ENCODE measurements at places on chromosomes 1 and 21.

DNA sequence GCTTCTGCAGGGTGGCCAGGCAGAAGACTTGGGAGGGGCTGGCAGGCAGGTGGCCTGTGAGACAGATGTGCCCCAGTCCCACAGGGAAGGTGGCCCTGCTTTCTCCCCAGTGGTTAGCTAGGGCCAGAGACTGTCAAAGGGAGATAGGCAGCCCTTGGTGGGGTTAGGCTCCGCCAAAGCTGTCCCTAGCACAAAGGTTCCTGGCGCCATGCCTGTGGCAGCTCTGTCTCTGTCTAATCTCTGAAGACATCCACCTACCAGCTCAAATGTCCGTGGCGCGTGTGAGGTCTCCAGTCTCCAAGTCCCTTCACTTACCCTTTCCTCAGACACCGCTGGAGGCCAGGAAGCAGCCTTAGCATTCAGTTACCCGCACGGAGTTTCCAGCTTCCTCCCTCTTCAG is 17.7 kb downstream of the TCP10L start:
- no peak for DNase-seq

GRCh38 chr1:6984536-6984935 is 199.3 kb downstream of the CAMTA1 start:
- DNase-seq = no peak

DNA sequence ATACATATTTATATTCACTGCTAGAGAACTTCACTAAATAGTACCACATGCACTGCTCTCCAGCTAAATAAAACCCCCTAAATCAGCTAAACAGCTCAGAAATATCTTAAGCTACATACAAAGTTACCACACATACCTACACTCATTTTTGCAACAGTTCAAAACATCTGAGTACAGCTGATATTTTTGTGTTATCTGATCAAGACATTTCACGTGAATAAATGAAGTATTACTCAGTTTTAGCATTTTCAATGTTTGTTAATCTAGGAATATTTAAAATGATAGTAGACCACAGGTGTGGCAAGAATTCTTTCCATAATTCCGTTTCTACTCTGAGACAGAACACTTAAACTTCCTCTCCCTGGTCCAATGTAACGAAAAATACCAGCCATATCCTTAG is 20.8 kb downstream of the EVI5 start:
- no peak for DNase-seq

DNA sequence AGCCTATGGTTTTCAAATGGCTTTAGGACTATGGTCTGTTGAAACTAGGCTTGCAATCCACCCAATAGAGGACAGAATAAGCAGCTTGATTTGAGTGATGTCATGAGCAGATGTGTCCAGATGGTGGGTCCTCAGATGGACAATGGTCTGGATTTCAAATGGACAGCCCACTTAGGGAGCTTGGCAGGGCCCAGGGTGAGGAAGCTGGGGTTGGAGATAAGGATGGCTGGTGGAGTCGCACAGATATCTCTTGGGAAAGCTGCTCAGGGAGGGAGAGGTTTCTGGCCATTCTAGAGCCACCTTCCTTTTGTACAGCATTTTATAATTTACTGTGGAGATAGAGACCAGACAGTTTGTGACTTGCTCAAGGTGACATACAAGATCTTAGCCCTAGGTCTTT is 55.0 kb downstream of the NFASC start:
- DNase-seq = no peak

DNA sequence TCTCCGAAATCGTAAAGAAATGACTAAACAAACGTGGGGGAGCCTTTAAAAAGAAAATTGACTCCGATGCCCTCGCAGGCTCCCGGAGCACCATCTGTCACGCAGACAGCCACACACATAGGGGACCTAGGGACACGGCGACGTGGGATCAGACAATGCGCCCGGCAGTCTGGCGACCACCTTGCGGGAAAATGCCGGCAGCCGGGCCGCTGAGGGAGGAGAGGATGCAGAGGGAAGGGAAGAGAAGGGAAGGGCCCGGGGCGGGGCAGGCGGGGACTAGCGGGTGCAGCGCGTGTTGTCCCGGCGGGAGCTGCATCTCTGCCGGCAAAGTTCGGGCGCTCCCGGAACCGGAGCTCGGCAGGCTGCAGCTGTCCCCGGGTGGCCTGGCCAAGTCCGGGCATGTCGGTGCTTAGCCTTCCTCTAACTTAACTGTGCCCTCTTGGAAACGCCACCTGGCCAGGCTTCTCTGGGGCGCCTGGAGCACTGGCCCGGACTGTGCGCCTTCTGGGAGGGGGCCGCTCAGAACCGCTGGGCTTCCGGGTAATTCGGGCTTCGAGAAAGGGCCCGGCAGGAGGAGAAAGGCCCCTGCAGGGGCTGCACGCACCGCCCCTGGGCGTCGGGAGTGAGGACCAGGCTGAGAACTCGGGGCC is 1.8 kb downstream of the NHLH2 start:
- DNase-seq = no peak

DNA sequence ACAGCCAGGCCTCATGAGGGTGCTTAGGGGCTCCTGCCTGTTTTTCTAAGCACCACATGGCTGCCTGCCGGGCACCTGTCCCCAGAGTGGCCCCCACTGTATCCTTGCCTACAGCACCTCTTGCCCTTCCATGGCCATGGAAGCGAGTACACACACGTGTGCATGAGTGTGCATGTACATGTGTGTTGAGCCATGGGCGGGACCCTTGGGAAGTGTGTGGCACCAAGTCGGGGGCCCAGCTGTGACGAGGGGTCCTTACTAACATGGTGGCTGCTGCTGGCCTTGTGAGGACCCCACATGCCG is 25.8 kb downstream of the KRTAP10-1 start:
- no peak for DNase-seq

DNA sequence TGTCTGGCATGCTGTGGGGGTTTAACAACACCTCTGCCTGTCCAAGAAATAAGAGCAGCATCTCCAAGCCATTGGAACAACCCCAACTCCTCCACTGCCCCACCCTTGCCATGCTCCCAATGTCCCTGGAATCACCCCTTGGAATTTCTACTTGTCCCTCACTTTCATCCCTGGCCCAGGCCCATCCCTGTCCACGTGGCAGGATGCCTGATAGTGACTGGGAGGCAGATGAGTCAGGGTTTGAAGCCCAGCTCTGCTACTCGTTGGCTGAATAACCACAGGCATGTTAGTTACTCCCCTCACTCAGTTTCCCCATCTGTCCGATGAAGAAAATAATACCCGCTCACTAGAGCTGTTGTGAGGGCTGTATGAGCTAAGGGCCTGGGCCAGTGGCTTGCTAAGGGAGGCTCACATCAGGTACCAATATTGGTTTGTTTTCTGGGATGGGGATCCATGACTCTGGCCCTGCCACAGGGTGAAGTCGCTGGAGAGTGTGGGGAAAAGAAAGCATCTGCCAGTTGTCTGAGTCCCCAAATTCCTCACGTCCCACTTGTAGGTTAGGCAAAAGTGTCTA is 99.4 kb upstream of the TLR5 start:
- no peak for DNase-seq

DNA sequence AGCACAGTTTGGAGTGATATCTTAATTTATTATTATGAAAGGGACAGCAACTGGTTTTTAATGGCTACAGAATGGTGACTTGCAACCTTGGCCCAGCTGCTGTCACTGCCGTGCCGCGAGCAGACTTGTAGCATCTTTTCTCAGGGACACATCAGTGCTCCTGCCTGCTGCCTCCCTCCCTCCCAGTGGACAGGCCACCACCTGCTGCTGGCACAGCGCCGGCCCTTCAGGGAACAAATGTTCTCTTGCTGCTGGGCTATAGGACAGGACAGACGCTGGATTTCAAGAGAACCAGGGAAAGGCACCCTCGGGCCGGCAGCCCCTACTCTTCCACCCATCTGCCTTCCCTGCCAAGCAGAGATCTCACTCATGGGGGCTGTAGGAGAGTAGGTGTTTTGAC is 413.8 kb upstream of the NFIA start:
- DNase-seq = no peak

GRCh38 chr1:72643142-72643541 is 360.8 kb upstream of the NEGR1 start:
- no peak for DNase-seq

DNA sequence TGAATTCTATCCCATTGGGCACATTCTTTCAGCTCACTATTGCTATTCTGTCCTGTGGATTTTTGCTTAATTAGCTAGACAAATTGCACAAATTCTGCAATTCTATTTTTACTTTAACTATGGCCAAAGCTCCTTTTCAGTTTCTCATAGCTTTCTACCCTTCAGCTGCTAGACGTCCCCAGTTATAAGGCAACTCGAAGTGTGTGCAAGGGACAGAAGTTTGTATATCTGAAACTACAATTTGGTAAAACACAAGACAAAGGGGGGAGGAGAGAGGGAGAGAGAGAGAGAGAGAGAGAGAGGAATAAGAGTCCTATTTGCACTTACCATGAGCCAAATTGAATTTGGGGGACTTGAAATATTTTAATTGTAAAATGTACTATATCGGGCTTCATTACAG is 91.8 kb downstream of the SETD4 start:
- DNase-seq = no peak

GRCh38 chr1:17494114-17494729 is 45.3 kb upstream of the ARHGEF10L start:
- peak; percentile 43 for DNase-seq

- DNase-seq = no peak
Observed at GRCh38 chr21:36892201-36892600, 74.3 kb downstream of the HLCS start.

GRCh38 chr1:181406989-181407388 is 76.3 kb upstream of the CACNA1E start:
- DNase-seq = no peak

DNA sequence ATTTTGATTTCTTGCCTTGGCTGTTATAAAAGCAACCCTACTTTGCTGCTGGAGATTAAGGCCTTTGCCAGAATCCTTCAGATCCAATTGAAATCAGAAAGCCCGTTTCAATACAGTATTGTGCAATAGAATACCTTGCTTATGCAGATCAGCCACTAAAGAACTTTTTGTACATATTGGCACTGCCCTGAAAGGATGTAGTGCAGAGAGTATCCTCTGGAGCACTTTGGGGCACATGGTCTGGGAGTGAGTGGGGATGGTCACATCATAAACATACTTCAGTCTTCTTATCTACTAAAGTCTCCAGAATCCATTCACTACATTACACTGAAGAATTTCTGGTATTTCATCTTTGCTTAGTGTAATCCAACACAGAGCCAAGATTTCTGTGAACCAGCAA is 189.0 kb downstream of the CENPF start:
- no peak for DNase-seq

DNA sequence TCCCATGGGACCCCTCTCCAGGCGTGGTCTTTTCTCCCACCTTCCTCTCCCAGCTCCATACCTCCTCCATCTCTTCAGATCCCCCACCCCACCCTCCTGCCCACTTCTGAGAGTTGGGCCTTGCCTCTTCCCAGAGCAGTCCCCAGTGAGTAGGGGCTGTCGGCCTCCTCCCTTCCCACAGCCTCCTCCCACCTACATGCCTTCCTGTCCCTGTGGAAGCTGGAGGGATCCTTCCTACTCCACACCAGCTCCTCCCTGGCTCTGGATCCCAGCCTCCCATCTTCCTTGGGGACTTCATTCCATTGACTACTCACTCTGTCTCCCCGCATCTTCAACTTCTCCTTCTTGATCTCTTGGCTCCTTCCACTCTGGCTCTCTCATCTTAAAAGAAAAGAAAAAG is 24.9 kb downstream of the KCNQ4 start:
- DNase-seq = no peak

DNA sequence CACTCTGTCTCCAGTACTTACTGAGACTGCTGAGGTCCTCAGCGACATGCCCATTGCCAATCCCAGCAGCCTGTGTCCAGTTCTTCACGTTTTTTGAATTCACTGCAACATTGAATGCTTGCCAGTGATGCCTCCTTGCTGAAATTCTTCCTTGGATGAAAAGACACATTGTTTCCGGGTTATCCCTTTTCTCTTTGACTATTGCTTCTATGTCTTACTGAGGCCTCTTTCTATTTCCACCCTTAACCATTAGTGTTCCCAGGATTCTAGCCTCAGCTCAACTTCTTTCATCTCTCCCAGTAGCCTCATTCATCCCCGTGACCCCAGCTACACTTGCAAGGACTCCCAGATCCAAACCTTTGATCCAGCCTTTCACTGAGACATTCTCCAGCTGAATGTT is 46.5 kb upstream of the KIF26B start:
- no peak for DNase-seq

- DNase-seq = no peak
Observed at GRCh38 chr21:36756527-36756926, 57.6 kb downstream of the SIM2 start.

GRCh38 chr1:30447701-30448100 is 275.7 kb downstream of the MATN1 start:
- no peak for DNase-seq

- no peak for DNase-seq
Observed at GRCh38 chr1:84365225-84366221, 32.8 kb upstream of the DNASE2B start.

DNA sequence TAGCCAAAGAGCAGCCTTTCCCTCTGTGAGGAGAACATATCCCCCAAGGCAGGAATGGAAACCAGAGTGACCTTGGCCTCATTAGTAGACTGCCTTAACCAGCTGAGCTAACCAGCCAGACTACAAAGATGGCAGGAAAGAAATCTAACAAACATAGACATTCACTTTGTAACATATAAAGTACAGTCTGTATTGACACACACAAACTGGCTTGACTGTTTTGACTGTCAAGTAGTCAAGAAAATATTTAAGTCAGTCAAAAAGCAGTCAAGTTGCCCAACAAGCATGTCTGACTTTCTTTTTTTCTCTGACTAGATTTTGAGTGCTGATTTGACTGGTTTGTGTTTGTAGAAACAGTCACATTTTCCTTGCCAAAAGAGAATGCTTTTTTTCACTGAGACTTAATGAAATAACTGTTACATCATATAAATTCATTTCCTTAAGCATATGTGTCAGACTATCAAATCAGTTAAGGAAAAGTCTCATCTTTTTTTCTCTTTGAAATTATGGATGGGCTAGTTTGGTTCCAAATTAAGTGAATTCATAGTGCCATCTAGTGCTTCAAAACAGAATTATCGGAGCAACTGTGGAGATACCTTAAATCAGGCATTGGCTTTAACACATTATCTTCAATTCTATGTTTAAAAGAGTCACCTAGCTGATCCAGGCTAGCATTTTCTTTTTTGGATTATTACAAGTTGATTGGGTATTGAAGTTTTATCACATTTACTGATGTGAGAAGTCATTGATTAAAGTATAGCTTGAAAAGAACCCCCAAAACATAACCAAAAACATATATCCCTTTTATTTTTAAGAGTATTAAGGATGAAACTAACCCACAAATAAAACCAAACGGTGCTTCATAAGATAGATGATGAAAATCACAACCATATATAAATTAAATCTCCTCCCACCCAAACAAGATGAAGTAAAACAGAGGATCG is 75.0 kb downstream of the ATP6V1G3 start:
- no peak for DNase-seq

DNA sequence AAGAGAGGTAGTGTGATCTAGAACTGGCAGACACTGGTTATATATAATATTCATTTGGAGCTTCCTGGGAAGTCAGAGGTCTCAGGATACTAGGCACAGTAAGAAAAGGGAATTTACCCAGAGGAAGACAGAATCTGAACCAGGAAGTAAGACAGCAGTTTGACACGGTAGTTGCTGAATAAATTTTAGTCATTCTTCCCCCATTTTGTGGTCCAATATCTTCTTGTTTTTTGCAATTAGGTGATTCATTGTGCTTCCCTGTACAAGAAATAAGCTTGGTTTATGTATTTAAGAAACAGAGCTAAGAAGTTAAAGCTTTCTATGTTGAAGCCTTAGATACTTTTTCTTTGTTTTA is 1.3 kb downstream of the TMEM167B start:
- no peak for DNase-seq
